ENCODE measurements at places on chromosomes 2 and 18. TPM values are rescaled to one million over a fixed set of nuclear protein-coding genes. Genes with fewer than 3 reads are reported as not detected.

Gene CSRNP3
- not detected for polyA plus RNA-seq

Gene GALNT3
- polyA plus RNA-seq, result 4.1 TPM

Gene TUBA4A
- polyA plus RNA-seq, result 229 TPM

Gene HAAO
- polyA plus RNA-seq, result 5.7 TPM

Gene C1QL2
- polyA plus RNA-seq, result not detected

Gene UGT1A4
- not detected for polyA plus RNA-seq

Gene GCKR
- not detected for polyA plus RNA-seq

Gene CD8B2
- polyA plus RNA-seq, result not detected

Gene TDRD15
- polyA plus RNA-seq, result 0.34 TPM

Gene B4GALT6
- not detected for polyA plus RNA-seq

Gene ERBB4
- not detected for polyA plus RNA-seq
